T-cell (primary cell): ENCODE measurements at places on chromosomes 7 and 10.

GRCh38 chr7:69035826-69036225, 562.4 kb upstream of the AUTS2 start:
- DNase-seq: no peak

GRCh38 chr7:98420966-98421612, 20.2 kb upstream of the BAIAP2L1 start:
- DNase-seq: peak; percentile 29

- DNase-seq: no peak
These were observed 59.0 kb downstream of the PALD1 start for GRCh38 chr10:70537398-70538194.

GRCh38 chr7:21169667-21170580, 258.0 kb upstream of the SP4 start:
- no peak for DNase-seq

- no peak for DNase-seq
These were observed 67.2 kb downstream of the ATAD1 start for GRCh38 chr10:87750817-87751216.
